ENCODE measurements at places on chromosomes 6 and 20.

GRCh38 chr20:46065691-46066090 lies 24.1 kb downstream of the NCOA5 start:
- DNase-seq, result no peak

GRCh38 chr6:170529839-170530469 lies 23.2 kb downstream of the PSMB1 start:
- DNase-seq, result peak; percentile 65

DNA sequence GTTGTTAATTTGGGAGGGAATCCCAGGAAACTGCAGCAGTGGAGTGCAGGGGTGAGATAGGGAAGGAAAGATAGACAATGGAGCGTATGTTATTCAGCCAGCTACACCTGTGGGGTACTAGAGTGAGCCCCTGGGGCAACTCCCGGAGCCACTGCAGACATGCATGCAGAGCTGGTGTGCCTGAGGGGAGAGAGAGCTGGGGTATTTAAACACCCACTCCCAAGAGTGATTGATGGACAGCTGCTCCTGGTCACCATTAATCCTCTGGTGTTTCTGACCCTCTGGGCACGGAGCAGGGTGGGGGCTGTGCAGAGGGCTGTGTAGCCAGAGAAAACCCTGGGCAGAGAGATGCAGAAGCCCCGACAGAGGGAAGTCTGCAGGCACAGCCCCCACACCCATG lies 146.7 kb upstream of the CDH4 start:
- no peak for DNase-seq

DNA sequence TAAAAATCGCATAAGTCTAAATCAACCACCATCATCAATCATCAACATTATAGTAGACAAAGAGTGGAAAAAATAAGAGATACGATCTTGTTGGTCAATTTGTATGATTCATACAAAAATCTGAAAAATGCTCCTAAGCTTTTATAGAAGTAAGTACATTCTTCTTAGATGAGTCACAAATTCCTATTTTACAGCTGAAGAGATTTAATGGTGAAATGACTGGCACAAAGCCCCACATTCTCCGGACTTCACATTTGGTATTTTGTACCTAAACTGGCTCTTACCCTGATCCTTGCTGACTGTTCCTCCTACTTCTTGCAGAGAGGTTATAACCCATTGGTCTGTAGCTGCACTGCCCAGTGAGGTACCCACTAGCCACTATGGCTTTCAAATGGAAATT lies 29.9 kb upstream of the PREP start:
- no peak for DNase-seq

- no peak for DNase-seq
These were observed 585.7 kb downstream of the TENT5A start for GRCh38 chr6:81166770-81167169.

GRCh38 chr6:98967616-98968015 lies 19.9 kb upstream of the FBXL4 start:
- DNase-seq, result no peak
